Epithelial cell of proximal tubule (primary cell): ENCODE measurements at places on chromosomes 4 and X. TPM values are rescaled to one million over a fixed set of nuclear protein-coding genes. Genes with fewer than 3 reads are reported as not detected.

DNA sequence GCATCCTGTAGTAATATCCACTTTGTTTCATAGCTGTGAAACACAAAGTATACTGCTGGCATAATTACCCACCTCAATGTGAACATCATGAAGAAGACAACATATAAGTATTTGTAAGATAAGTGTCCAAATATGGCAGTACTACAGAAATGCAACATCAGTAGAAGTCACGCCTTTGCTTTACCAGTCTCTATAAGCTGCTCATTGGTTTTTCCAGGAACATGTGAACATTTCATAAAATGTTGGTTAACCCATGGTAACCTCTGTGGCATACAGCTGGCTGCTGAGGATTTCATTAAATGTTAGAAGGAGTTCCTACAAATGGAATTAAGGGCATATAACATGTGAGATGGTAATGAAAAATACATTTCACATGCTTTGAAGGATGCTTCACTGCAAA lies 77.6 kb downstream of the PPP3CA start:
- DNase-seq: no peak

DNA sequence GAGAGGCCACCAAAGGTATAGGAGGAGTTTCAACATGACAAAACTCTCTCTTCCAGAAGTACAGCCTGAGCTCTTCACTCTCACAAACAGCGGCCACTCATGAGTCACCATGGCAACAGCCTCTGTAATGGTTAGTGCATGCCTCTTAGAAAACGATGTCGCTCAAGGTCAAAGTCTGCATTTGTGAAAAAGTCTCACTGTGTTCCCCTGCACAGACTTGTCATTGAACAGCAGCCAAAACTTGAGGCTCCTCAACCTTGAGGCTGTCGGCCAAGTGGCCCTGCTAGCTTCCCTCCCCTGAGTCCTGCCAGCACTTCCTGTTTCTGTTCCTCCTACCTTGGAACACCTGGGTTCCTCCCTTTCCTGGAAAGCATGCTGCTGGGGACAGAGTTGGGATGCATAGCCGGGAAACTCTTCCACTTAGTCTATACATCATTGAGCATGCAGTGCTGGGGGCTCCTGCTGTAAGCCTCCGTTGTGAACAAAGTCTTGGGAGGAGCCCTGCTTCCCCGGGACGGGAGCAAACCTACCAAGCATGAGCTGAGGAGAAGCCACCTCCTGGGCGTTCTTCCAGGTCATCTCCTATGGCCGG lies 66.6 kb downstream of the ING2 start:
- DNase-seq: no peak

Gene MAGED4B
- total RNA-seq: 7.2 and 29.2 TPM in 2 replicates

Gene NAP1L3
- 1.4 TPM in 2 replicates for total RNA-seq

Gene ASB9
- total RNA-seq: 6.3 and 9.6 TPM in 2 replicates

Gene OTC
- total RNA-seq: not detected in 2 replicates

Gene PPM1K
- 7.1 and 12.0 TPM in 2 replicates for total RNA-seq
